ENCODE measurements at places on chromosomes 2 and 18. TPM values are rescaled to one million over a fixed set of nuclear protein-coding genes. Genes with fewer than 3 reads are reported as not detected.

Gene FBXO41
- total RNA-seq, result 1.3 TPM

Gene CCL20
- not detected for total RNA-seq

Gene G6PC2
- total RNA-seq, result not detected

Gene EIF4E2
- 45.9 TPM for total RNA-seq

Gene BOLL
- not detected for total RNA-seq

Gene PTPRN
- 0.97 TPM for total RNA-seq

Gene LINC00305
- not detected for total RNA-seq

Gene CDK15
- 0.22 TPM for total RNA-seq

Gene RAB27B
- 0.08 TPM for total RNA-seq

Gene IL18RAP
- total RNA-seq, result 0.70 TPM

Gene CD28
- total RNA-seq, result 1.3 TPM

Gene LAMA3
- 3.0 TPM for total RNA-seq

Gene EN1
- total RNA-seq, result 0.13 TPM

Gene SERPINE2
- 91.5 TPM for total RNA-seq

Gene YES1
- total RNA-seq, result 26.2 TPM

Gene TTC32
- total RNA-seq, result 7.5 TPM

Gene SLC9A4
- not detected for total RNA-seq

Gene MRPL30
- total RNA-seq, result 27.8 TPM

Gene REEP1
- 21.7 TPM for total RNA-seq

Gene ABHD1
- 1.1 TPM for total RNA-seq

Gene SLC39A6
- total RNA-seq, result 15.6 TPM

Gene TFCP2L1
- 0.03 TPM for total RNA-seq

Gene CTIF
- total RNA-seq, result 84.3 TPM

Gene DPY30
- 37.2 TPM for total RNA-seq

Gene CENPA
- not detected for total RNA-seq

Gene IL1F10
- not detected for total RNA-seq

Gene MTHFD2
- 26.8 TPM for total RNA-seq

Gene ST6GAL2
- total RNA-seq, result 0.38 TPM

Gene ABCA12
- not detected for total RNA-seq

Gene TBR1
- 0.05 TPM for total RNA-seq

Gene NEU2
- total RNA-seq, result not detected

Gene DQX1
- not detected for total RNA-seq

Gene C2orf92
- total RNA-seq, result 4.6 TPM

Gene POU3F3
- 0.11 TPM for total RNA-seq

Gene ARHGAP28
- total RNA-seq, result 2.1 TPM

Gene GREB1L
- total RNA-seq, result 16.2 TPM

Gene FAP
- 10.4 TPM for total RNA-seq

Gene TRIM43
- total RNA-seq, result not detected

Gene SLC9A2
- 0.08 TPM for total RNA-seq

Gene C2orf15
- not detected for total RNA-seq

Gene ANO7
- total RNA-seq, result 3.4 TPM

Gene DSC2
- 26.7 TPM for total RNA-seq

Gene PPP1R1C
- 29.6 TPM for total RNA-seq

Gene CDH20
- total RNA-seq, result 0.08 TPM

Gene REG3A
- total RNA-seq, result not detected

Gene DPP4
- 3.4 TPM for total RNA-seq

Gene MSGN1
- total RNA-seq, result not detected

Measured in cardiac septum (tissue), 1 donor.